ENCODE measurements at places on chromosomes 5 and 9.

DNA sequence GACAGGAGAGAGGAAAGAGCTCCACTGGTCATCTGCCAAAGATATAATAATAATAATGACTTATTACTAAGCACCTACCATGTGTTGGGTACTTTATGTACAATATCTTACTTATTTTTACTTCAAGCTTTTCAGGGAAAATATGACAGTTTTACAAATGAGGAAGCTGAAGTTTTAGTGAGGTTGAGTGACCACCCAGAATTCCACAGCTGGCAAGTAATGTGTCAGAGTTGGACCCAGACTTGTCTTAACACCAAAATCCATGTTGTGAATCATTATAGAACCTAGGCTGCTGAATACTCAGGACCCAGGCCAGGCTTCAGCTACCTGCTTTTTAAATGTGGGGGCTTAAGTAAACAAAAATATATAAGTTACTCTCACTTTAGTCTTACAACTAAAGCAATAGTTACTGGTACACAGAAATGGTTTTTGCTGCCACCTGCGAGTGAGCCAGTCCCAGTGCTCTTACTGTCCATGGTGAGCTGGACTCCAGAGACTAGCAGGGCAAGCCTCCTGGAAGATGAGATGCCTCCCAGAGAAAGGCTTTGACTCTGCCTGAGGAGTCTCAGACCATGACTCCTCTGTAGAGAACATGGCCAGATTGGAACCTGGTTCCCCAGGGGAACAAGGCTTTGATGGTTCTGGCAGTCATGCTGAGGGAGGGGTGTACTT, 29.9 kb downstream of the RUSC2 start:
- DNase-seq = no peak

- no peak for DNase-seq
Measured at GRCh38 chr5:166845044-166845443, 1446.4 kb upstream of the WWC1 start.

GRCh38 chr9:7615344-7615743, 184.2 kb downstream of the DMAC1 start:
- no peak for DNase-seq

DNA sequence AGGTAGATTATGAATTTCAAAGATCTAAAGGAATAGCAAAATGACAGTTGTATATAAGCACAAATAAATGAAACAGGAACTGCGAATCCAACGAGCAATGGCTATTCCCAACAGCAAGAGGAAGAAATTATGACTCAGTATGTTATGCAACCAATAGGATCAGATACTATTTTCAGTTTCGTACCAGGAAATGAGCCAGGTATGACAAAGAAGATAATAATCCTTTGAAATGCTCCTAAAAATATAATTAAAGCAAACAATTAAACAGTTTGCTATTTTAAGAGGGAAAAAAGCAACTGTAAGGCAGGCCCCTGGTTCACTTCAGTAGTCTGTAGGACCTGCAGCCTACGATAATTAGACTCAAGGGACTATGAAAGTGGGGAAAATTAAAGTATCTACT, 58.9 kb downstream of the AUH start:
- no peak for DNase-seq

DNA sequence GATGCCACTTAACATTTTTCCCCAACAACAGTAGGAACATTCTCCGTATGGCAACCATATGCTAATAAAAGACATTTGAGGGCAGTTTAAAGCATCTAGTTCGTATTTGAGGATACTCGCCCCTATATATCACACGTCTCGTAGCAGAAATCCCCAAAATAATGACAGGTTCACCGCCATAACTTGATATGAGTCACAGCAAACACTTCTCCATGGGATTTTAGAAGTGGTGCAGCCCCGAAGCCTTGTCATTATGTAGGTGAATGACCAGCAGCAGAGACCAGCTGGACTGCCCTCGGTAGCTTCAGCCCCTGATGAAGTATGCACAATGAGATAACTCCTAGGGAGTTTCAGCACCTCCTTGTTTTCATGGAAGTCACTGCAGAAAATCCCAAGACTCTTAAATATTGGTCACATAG, 2.0 kb downstream of the CTNND2 start:
- no peak for DNase-seq

DNA sequence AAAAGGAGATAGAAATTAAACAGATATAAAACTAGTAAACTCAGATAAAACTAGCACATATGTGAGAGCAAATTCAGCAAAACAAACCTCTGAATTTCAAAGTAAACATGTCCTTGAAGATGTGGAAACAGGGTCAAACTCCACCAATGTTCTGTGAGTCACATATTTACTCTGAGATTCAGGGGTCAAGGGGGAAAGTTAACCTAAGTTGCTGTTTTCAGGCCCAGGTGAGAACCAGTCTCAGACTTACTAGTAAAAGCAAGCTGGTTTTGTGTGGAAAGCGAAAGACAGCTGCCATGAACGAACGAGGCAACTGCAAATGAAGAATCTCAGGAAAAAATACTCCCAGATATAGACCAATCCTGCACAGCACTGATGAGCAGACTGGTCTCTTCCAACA, 29.0 kb downstream of the PSMB7 start:
- DNase-seq = no peak

GRCh38 chr9:132669319-132669697, 475 bp downstream of the DDX31 start:
- DNase-seq = no peak

DNA sequence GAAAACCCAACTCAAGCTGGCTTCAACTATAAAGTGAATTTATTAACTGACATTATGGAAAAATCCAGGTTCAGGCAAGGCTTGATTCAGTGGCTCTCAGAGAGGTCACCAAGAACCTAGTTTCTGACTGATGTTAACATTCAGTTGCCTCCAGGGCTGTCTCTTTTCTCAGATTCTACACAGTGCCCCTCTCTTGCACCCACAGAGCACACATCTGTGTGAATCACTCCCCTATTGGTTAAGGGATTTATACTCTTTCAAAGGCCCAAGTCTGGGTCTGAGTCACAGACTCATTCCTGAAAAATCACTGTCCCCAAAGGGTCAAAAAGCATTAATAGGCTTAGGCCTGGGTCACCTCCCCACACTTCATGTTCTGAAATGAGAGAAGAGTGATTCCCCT, 6.2 kb upstream of the HAVCR2 start:
- no peak for DNase-seq

GRCh38 chr9:95724253-95724991, 151.1 kb upstream of the ERCC6L2 start:
- no peak for DNase-seq

DNA sequence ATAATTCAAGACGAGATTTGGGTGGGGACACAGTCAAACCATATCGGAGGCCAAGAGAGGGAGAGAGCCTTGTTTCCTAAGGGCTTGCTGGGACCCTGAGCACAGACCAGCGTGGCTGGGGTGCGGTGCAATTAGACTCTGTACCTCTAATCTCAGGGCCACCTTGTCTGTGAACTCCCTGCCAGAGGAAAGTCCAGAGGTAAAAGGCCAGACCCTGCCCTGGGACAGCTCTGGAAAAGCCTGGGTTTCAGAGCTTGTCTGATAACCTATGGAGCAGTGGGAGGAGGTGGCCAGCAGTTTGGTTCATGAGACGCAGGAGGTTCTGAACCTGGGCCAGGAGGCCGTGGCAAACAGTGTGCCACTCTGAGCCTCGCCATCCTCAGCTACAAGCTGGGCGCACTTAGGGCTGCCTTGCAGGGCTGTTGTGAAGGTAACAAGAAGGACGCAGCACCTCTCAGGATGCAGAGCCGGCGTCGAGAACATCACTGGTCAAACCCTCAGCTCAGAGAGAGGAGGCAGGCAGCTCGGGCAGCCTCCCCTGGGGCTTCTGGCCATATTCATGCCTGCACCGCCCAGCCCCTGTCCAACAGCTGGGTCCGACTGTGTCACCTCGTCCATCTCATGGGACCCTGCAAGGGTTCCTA, 4.8 kb upstream of the DOLPP1 start:
- DNase-seq = no peak

GRCh38 chr5:135641319-135641718, 62.5 kb upstream of the CXCL14 start:
- no peak for DNase-seq

DNA sequence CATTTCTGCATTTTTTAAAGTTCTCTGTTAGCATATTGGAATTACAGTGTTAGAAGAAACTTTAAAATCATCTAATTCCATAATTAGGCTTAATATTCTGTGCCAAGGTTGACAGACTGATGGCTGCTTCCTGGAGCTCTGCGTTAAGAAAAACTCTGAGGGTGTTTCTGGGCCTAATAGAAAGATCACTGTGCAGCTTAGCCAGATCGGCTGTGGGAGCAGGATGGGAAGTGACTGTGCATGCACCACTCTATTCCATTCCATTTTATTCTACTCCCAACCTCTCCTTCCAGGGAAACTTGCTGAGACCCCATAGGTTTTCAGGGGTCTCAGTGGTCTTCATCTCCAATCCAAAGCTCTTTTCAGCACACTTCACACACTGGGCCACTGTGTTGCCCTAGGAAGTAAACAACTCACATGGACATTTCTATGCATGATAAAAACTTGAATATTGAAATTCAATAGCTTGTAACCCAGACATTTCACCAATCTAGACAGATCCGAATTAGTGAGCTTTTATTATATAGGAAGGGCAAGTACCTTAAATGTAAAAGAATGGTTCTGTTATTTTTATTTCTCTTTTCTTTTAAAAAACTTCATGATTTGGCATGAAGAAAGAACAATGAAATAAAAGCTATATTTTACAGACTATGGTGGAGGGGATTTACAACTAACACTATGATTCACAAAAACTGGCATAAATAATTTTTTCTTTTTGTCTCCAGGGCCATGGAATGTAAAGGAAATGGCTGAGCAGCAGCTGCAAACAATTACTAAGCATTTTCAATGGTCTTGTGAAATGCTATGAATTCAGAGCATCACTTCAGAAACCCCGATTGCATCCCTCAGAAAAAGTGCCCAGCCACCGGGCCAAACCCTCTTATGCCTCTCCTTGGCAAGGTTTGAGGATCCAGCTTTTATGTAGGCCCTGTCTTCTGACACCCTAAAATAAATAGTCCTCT, 51.4 kb upstream of the DAB2 start:
- no peak for DNase-seq

- DNase-seq = no peak
Measured at GRCh38 chr5:180464603-180464970, 29.6 kb upstream of the CNOT6 start.

GRCh38 chr5:108531367-108532128, 149.7 kb upstream of the FBXL17 start:
- no peak for DNase-seq

DNA sequence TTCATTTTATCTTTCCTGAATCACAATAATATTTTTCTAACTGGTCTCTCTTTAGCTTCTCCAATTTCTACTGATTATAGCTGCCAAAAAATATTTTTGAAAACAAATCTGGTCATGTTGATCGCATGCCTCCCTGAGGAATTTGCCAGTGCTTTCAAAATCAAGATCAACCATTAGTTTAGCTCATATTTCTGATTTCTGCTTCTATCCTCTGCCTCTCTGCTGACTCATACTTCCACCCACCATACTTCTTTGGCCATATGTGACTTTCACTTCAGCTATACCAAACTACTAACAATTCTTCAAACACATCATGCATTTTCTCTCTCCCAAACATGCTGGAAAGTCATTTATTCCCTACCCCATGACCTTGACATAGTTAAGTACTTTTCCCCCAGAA, 636.5 kb downstream of the TLE1 start:
- DNase-seq = no peak
